ENCODE measurements at places on chromosomes 12 and 14.

DNA sequence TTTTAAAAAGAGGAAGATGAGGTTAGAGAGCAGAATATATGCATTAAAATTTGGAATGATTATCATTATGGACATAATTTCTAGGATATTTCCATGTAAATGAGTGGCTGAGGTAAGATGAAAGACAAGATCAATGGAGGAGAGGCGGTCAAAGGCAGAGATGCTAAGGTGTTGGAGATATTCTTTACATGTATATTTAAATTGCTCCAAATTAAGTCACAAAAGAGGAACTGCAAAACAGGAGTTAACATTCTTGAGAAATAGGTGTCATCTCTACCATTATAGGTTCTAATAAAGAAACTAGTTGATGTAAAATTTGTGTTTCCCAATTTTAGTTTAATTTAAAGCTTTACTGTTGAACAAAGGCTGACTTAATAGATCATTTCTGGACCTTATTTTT, 268.5 kb upstream of the PPFIA2 start:
- DNase-seq, result no peak

DNA sequence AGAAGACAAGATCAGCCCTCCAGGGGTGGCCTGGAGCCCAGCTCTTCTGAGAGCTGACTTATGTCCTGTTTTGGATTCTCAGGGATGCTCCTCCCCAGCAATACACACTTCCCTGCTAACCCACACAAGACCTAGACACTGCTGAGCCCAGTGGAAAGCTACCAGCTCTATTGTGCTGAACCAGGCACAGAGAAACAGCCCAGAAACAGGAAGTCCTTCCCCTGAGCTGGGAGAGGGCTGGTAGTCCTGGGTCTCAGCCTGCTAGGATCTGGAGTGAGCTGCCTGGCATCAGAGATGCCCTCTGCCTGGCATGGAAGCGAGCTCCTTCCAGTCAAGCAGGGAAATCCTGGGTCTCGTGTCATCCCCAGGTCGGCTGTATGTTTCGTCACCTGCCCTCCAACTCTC, 1.2 kb upstream of the LAG3 start:
- DNase-seq, result no peak

DNA sequence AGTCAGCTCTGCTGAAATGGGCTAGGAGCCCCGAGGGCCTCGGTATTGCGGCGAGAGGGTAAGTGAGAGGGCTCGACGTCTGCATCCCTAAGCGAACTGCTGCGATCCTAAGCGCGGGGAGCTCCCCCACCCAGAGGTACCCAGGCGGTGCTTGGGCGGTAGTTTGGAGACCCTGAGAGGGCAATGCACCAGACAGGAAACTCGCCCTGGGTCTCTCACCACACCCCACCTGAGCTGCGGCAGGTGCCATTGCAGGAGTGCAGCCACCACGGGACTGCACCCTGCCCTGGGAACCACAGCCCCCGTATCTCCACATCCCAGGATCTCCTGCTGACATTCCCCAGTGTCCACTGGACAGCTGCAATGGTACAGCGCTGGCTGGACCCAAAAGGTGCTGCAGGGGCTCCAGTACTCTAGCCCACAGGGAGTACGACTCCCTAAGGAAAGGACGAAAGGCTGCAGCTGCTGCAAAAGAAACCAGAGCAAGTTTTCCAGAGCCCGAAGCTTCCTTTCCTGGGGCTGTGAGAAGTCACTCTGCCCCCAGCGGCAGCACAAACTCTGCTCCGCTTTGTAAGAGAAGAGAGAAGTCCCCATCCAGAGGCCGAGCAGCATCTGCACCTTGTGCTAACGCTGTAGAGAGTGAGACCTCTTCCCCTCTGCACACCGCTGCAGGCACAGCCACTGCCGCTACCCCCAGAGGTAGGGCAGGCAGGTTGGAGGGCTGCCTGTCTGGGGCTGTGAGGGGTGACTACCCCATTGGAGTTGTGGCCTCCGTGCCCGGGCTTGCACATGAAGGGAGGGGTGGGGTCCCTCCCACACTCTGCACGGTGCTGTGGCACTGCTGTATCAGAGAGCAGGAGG, 31.1 kb upstream of the MON2 start:
- DNase-seq, result peak; percentile 17

GRCh38 chr12:105222726-105223351, 13.1 kb downstream of the APPL2 start:
- DNase-seq, result no peak

DNA sequence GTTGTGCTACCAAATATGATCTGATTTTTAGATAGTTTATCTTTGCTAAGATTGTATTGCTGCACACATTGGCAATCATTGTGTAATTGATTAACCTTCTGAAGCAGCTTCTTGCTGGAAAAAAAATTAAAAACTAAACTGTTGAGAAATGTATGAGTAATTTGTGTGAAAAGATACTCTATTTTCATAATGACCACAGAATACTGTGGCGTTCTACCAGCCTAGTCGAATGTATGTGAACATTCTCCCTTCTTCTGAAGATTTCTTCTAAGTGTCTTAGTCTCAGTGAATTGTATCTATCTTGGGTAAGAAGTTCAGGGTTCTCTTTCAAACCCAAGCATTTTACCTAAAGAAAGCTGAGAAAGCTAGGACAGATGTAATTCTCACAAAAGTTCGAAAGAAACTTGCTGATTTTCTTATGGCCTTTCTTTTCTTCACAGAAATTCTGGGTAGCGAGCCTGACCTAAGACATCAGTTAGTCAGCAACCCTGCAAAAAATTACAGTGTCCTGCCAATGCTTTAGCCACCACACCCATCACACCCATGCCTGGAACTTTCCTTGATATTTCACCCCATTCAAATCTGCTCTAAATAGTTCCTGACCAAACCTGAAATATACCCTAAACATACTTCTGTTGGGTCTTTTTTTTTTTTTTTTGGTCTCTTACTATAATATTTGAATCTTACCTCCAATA, 27.1 kb upstream of the C12orf71 start:
- DNase-seq, result no peak

Data from CD4-positive, alpha-beta T cell treated with Interleukin-10 for 1 hour (primary cell).